ENCODE measurements at places on chromosomes 4 and X.

DNA sequence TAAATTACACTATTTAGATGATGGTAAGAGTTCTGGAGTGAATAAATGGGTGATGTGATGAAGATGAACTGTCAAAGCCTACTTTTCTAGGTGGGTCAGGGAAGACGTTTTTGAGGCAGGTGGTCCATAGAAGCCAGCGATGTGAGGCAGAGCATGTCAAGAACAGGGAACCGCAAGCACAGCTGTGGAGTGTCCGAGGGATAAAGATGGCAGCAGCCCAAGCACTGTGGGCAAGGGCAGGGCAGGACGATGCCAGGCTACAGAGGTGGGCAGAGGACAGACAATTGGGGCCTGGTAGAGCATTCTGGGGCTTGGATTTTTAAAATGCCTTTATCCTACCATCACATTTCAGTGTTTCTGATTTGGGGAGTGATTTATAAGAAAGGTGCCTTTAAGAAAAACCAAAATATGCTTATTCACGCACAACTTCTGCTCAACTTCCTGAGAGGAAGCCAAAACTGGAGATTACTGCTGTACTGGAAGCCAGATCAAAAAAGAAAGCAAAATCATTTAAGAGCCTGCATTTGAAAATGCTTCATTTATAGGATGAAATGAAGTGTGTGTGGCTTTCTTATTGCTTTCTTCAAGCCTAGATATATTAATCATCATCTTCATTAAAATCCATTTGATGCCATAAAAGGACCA is 119.0 kb upstream of the WDR17 start:
- no peak for DNase-seq

DNA sequence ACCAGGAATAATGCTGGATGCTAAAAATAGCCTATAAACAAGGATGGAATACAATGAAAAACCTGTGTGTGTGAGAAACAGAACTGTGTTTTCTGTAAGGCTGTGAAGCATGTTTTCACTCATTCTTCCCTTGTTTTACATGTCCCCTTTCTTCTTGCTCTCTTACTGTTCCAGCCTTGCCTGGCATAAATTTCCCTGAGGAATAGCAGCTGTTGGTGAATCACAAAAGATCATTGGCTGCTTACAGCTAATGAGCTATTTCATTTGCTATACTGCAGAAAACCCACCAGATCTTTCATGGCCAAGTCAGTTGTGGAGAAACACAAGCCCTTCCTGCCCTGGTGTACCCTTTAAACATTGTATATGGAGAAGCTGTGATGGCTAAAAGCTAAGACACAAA is 91.1 kb downstream of the LDB2 start:
- no peak for DNase-seq

GRCh38 chrX:51215266-51215665 is 117.4 kb upstream of the NUDT10 start:
- DNase-seq: no peak

DNA sequence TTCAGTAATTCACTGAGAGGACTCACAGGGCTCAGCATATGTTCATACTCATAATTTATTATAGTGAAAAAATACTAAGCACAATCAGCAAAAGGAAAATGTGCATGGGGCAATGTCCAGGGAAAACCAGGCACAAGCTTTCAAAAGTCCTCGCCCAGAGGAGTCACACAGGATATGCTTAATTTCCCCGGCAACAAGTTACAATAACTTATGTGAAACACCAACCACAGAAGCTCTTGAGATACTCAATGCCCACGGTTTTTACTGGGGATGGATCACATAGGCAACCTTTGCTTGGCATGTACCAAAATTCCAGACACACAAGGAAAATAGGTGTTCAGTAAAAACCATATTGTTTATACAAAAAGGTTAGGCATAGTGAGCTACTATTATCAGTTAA is 38.5 kb upstream of the STPG2 start:
- peak; percentile 1 for DNase-seq

- DNase-seq: no peak
Observed at GRCh38 chr4:67549123-67549522, 3.8 kb upstream of the CENPC start.

- DNase-seq: no peak
Observed at GRCh38 chr4:165542476-165542875, 163.7 kb downstream of the CPE start.

GRCh38 chrX:12439416-12439815 is 301.1 kb downstream of the FRMPD4 start:
- DNase-seq: no peak

- peak; percentile 61 for DNase-seq
Observed at GRCh38 chr4:120156120-120156718, 89.6 kb upstream of the MAD2L1 start.

DNA sequence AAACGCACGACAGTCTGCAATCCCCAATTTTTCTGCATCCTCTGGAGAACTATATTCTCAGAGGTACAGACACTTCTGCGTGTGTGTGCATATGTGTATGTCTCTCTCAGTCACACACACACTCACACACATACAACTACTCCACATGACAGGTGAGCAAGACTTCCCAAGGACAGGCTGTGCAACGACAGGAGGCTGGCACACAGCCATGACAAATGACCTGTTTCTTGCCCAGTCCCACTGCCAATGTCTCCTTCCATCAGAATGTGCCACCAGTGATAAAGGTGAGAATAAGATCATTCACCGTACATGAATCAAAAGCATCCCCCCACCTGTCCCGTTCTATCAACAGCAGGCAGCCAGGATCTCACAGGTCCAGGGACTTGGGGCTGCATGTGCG is 52.4 kb downstream of the PPP2R2C start:
- DNase-seq: no peak

DNA sequence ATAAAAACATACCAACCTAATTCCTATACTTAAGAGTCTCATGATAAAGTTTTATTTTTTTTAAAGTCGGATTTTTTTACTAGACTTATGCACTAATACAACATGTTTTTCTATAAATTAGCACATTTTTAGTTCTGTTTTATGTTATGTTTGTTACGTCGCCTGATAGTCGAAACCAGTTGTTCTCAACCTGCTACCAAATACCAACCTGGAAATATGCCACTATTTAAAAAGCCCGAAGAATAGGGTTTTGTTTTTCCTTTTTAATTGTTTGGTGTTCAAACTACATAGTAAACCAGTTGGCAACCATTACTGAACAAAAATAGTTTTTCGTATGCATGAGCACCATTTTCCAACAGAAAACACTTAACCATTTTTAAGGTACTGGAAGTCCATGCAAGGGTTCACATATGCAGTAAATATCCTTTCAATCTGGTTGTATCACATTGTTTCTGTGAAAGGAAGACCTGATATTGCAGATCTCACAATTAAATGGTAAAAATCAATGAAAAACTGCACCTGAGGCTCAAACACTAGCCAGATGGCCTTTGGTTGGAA is 1.4 kb downstream of the WDFY3 start:
- DNase-seq: no peak

- DNase-seq: no peak
Observed at GRCh38 chr4:113513382-113513781, 248.2 kb downstream of the CAMK2D start.

GRCh38 chrX:104565791-104566680 is at the start of gene IL1RAPL2:
Gene IL1RAPL2, plus strand, starts transcription at chrX:104566199.
- peak; percentile 2 for DNase-seq

DNA sequence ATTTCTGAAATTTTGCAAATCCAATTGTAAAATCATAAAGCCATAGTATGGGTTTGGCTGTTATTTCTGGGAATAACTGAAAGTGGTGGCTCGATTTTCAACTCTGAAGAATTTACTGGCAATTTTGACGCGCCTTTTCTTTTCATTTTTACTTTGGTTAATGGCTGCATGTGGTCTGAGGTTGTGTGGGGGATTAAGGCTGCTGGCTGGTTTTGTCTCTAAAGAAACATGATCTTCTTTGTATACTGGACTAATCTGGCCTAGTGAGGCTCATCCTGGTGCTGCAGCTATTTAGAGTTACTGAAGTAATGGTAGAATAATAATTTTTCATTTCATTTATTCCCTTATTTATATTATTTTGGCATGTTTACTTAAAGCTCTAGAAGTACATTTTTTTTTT is 164.0 kb downstream of the RNF150 start:
- no peak for DNase-seq

DNA sequence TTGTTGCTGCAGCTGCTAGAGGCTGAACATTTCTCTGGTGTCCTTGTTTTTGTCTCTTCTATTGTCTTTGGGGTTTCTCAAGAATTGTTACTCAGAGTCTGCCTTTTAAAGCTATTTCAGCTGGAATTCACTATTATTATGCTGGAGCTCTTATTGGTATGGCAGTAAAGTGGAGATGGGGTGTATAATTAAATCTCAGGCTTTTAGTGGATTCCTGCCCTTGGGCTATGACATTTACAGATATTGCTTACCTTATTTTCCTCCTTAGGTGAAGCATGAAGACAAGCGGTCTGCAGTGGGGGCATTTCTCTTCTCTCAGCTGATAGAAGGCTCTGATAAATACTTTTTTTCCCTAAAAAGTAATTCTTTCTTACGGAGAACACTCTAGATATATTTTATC is 1656.6 kb upstream of the IGFBP7 start:
- no peak for DNase-seq

DNA sequence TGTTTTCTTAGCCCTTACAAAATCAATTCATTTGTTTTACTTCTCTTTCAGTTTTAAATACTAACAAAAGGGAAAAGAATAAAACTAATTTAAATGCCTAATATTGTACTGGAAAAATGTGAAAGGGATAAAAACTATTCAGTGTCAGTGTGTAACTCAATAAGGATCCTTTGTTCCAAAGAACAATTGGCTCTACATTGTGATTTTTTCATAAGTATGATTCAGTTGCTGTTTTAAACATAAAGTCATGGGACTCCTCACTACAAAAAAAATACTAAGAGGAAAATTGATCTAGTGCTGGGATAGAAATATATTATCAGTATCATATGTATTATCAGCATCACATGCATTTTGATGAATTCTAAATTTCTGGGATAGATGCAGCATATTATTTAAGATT is 199.4 kb upstream of the TRAM1L1 start:
- DNase-seq: no peak

DNA sequence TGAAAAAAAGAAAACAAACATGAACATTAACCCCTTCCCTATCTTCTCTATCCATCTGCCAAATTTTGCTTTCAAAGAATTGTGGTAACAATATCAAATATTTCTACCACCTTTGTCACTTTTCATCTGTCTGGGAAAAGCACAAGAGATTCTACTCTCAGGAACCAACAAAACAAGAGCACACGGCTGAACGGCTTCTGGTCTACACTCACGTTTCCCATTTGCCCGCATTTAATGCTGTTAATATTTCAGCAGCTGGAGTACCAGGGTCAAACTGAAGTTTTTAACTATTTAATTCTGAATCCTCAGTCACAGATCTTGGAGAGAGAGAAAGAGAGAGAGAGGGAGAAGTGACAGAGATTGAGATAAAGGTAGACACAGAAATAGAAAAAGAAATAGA is 91.4 kb downstream of the UNC5C start:
- DNase-seq: no peak

DNA sequence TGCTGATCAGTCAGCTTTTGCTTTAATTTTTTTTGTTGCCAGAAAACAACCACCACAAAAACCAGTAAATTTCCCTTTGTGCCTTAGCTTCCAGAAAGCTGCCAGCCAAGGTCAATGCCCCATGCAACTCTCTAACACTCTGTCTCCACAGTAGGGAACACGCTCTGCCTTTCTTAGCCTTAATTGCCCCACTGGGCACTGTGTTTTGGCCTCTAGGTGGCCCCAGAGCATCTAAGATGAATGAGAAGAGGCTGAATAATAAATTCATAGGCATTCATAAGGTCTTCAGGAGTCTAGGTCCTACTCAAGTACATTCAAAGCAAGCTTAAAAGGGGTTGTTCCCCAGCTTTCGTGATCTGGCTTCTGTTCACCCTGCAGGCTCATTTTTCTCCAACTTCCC is 57.7 kb upstream of the PASD1 start:
- DNase-seq: peak; percentile 2

DNA sequence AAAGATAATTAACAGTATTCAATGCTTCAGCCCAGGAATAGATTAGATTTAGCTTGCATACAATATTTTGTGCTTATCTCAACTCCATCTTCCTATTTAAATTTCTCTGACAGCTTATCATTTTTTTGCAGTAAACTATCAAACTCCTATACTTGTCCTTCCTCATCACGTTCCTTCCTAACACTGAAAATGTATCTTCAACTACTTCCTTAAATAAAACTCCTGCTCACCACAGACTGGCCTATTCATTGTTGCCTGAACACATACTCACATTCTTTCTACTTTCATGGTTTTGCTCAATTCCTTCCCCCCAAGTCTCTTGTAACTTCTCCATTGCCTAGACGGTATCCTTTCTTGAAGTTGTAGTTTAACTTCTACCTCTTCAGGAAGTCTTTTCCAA is 28.5 kb upstream of the PTPN13 start:
- DNase-seq: no peak

GRCh38 chr4:109053257-109053656 is 249.2 kb downstream of the COL25A1 start:
- DNase-seq: no peak

DNA sequence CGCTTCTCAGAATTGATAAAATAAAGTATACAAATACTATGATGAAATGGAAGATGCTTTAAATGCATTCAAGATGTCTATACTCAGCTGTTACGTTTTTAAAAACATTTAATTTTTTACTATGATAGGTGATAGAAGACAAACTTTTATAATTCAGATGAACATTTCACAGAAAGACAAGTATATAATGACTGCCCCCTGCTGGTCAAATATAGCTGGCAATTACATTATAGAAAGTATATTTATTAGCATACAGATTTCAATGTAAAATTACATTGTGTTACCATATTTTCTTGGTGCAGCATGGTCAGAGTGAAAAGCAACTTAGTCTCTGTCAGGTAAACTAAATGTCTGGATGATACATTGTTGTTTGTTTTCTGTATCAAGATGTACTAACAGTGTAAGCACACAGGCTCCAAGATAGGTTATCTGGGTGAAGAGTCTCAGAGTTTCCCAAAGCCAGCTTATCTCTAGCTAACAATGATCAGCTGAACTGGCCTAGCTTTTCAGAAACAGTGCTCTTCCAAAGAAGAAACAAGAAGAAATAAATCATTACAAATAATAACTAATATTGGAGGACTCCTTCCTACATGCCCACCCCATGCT is 54.1 kb downstream of the SRPX start:
- DNase-seq: peak; percentile 15

- peak; percentile 45 for DNase-seq
Observed at GRCh38 chrX:109709129-109709631, 23.9 kb downstream of the ACSL4 start.

GRCh38 chrX:41722816-41723618 is 964 bp upstream of the GPR82 start:
- DNase-seq: no peak

All from fibroblast of skin of back (primary cell).